Fibroblast of lung (primary cell): ENCODE measurements at places on chromosomes 6 and 20. TPM values are rescaled to one million over a fixed set of nuclear protein-coding genes. Genes with fewer than 3 reads are reported as not detected.

GRCh38 chr6:158059108-158059507, 77.4 kb downstream of the SYNJ2 start:
- no peaks in the 10 kb centered on the region for H3K27me3 ChIP-seq
- H3K4me3 ChIP-seq, result no peak overlapping the region
- peak overlapping the region; percentile 95 for H3K27ac ChIP-seq
- H3K4me1 ChIP-seq, result peaks cover 29% of the 10 kb centered on the region
- no peak for DNase-seq
- H3K36me3 ChIP-seq, result peaks cover 14% of the 10 kb centered on the region

- H3K4me3 ChIP-seq, result no peak overlapping the region
- no peaks in the 10 kb centered on the region for H3K27me3 ChIP-seq
- no peak overlapping the region for H3K27ac ChIP-seq
- H3K36me3 ChIP-seq, result no peaks in the 10 kb centered on the region
- peaks cover 59% of the 10 kb centered on the region for H3K4me1 ChIP-seq
- DNase-seq, result no peak
Observed at GRCh38 chr20:62372042-62372993, 5.2 kb upstream of the LAMA5 start.

DNA sequence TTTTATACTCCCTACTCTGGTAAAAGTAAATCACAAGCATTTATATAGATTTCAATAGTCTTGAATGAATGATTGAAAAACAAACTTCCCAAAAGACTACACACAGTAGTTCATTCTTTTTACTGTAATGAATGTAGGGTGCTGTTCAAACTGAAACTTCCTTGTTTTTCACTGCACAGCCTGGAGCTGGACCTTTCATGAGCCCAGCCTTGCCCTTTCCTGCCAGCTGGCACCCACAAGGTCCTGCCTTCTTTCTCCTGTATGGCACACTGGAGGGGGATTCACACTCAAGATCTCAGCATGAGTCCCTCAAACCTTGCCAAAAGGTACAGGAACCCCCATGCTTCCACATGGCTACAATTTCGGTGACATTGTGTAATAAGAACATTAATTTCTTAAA, 50.9 kb downstream of the COL12A1 start:
- peaks cover 1% of the 10 kb centered on the region for H3K4me1 ChIP-seq
- H3K27ac ChIP-seq, result no peak overlapping the region
- peaks cover 18% of the 10 kb centered on the region for H3K36me3 ChIP-seq
- no peak for DNase-seq

DNA sequence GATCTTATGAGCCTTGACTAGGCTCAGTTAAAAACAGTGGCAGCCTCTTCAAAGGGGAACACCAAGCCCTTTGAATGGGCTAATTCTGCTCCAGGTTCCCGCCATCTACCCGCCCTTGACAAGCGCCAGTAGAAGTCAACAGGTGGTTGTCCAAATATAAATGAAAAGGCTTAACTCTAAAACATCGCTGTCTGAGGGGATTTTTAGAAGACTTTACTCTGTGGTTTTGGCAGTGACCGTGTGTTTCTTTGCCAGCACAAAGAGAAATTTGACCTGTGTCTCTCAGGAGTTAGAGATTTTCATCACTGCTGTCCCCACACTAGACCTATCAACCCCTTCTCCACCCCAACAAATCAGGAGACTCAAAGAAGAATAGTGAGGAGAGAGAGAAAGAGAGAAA, 19.8 kb upstream of the SIM1 start:
- no peak for DNase-seq
- H3K27ac ChIP-seq, result no peak overlapping the region
- H3K4me3 ChIP-seq, result no peak overlapping the region
- H3K27me3 ChIP-seq, result peaks cover 7% of the 10 kb centered on the region
- H3K36me3 ChIP-seq, result no peaks in the 10 kb centered on the region
- no peaks in the 10 kb centered on the region for H3K4me1 ChIP-seq

DNA sequence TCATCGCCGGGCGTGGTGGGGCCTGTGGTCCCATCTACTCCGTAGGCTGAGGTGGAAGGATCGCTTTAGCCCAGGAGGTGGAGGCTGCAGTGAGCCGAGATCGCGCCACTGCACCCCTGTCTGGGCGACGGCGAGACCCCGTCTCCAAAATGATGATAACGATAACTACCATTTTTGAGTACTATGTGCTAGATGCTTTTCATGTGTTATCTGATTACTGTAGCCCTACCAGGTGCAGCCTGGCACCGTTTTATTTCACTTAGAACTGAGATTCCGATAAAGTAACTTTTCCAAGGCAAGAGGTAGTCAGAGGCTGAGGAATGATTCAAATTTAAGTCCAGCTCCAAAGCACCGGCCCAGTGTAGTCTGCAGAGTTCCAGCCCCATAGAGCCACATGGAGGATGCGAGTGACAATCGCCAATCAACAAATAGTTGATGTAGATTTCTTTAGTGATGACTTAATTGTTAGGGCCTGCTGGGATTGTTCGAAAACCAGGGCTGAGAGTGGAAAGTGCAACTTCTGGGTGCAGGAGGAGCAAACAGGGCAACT, 727 bp downstream of the ERMARD start:
- no peaks in the 10 kb centered on the region for H3K36me3 ChIP-seq
- no peaks in the 10 kb centered on the region for H3K27me3 ChIP-seq
- peak overlapping the region; percentile 98 for H3K27ac ChIP-seq
- H3K4me1 ChIP-seq, result peaks cover 3% of the 10 kb centered on the region
- peak overlapping the region; percentile 90 for H3K4me3 ChIP-seq

- H3K27me3 ChIP-seq, result no peaks in the 10 kb centered on the region
- H3K4me1 ChIP-seq, result peaks cover 39% of the 10 kb centered on the region
- H3K4me3 ChIP-seq, result peak overlapping the region; percentile 69
- peaks cover 25% of the 10 kb centered on the region for H3K36me3 ChIP-seq
- peak overlapping the region; percentile 99 for H3K27ac ChIP-seq
Observed at GRCh38 chr20:31719644-31720485, 2.8 kb downstream of the BCL2L1 start.

DNA sequence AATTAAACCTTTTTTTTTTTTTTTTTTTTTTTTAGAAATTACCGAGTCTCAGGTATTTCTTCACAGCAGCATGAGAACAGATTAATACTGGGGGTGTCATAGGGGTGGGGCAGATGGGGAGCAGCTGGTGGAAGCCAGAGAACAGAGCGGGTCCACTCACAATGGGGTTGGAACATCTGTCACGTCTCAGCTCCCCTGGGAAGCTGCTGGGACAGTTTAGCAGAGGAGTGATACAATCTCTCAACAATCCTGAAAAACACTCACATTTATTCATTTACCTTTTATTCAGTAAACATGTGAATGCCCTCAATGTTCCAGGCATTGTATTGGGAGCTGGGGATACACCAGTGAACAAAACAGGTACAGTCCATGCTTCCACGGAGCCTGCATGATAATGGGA, 162.2 kb downstream of the SMOC2 start:
- H3K27me3 ChIP-seq, result no peaks in the 10 kb centered on the region
- no peak for DNase-seq
- no peaks in the 10 kb centered on the region for H3K36me3 ChIP-seq
- H3K27ac ChIP-seq, result no peak overlapping the region
- H3K4me3 ChIP-seq, result no peak overlapping the region

GRCh38 chr20:49813305-49813974, 812 bp downstream of the SLC9A8 start:
- H3K27me3 ChIP-seq, result no peaks in the 10 kb centered on the region
- peaks cover 2% of the 10 kb centered on the region for H3K36me3 ChIP-seq
- DNase-seq, result no peak
- H3K4me1 ChIP-seq, result peaks cover 7% of the 10 kb centered on the region

DNA sequence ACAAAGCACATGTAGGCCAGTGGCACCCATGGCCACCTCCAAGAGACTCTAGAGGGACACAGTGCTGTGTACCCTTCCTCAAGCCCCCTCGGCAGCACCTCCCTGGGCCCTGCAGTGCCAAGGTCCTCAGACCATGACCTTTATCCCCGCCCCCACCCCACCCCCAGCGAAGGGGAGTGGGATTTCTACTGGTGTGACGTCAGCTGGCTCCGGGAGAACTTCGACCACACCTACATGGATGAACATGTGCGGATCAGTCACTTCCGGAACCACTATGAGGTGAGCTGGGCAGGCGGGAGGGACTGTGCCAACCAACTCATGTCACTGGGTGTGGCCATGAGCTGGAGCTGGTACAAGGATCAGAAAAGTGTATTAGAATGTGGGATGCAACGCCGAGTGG, 38.0 kb downstream of the TTLL9 start:
- H3K36me3 ChIP-seq, result no peaks in the 10 kb centered on the region
- H3K27ac ChIP-seq, result no peak overlapping the region
- no peak overlapping the region for H3K4me3 ChIP-seq
- no peaks in the 10 kb centered on the region for H3K27me3 ChIP-seq
- H3K4me1 ChIP-seq, result no peaks in the 10 kb centered on the region

The ADGRG6 gene
- 30.0 and 49.9 TPM in 2 replicates for total RNA-seq

The IL17F gene
- not detected in 2 replicates for total RNA-seq

The NANP gene
- total RNA-seq, result 8.8 and 9.5 TPM in 2 replicates

The PAK5 gene
- not detected in 2 replicates for total RNA-seq

The EPHA7 gene
- total RNA-seq, result under 0.01 TPM in 1 of 2 replicates, not detected in the other
